Breast epithelium (tissue), 4 donors: ENCODE measurements at places on chromosomes 7 and 10. TPM values are rescaled to one million over a fixed set of nuclear protein-coding genes. Genes with fewer than 3 reads are reported as not detected.

Gene CAMK1D
- total RNA-seq: 5.2 TPM

Gene ANK3
- total RNA-seq: 57.4 TPM

Gene SYT15B
- total RNA-seq: 2.0 TPM

Gene PNLIPRP3
- total RNA-seq: 0.66 TPM

Gene VAX1
- not detected for total RNA-seq

Gene SPDYE16
- total RNA-seq: not detected

Gene UPK3B
- 5.9 TPM for total RNA-seq

DNA sequence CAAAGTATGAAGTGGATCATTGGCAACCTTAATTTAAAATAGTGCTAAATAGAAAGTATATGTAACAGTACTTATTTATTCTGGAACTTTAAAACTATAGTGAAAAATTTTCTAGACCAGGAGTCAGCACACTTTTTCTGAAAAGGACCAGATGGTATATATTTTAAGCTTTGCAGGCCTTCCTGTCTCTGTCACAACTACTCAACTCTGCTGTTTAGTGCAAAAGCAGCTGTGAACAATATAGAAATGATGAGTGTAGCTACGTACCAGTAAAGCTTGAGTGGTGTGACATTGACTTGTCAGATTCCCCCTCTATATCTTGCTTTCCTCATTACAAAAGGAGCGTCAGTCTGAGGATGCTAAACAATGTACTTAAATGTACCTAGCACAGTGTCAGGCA lies 88.1 kb upstream of the IGFBP3 start:
- DNase-seq: no peak

- no peak for DNase-seq
Measured at GRCh38 chr10:77189075-77189474, 448.5 kb downstream of the KCNMA1 start.

DNA sequence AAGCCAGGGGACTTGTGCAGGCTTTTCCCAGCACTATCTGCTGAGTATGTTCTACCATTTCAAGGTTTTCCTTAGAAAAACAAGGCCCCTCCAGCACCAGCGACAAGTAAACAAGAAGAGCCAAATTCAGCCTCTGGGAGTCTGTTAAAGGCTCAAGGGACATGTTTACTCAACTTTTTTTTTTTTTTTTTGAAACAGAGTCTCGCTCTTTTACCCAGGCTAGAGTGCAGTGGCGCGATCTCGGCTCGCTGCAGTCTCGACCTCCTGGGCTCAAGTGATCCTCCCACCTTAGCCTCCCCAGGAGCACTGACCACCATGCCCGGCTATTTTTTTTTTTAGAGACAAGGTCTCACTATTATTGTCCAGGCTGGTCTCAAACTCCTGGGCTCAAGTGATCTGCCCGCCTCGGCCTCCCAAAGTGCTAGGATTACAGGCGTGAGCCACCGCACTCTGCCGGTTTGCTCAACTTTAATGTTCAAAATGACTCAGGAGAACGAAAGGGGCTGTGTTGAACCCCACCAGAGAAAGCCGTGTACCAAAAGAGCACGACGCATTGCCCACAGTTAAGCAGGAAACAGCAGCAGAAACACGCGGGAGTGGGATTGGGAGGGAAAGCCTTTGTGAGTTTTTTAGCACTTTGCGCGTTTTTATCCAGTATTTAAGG lies 772 bp downstream of the PRDX3 start:
- no peak for DNase-seq

- no peak for DNase-seq
Measured at GRCh38 chr7:74405191-74405898, 48.4 kb upstream of the GTF2IRD1 start.

- no peak for DNase-seq
Measured at GRCh38 chr7:22074897-22075296, 129.2 kb upstream of the CDCA7L start.

- no peak for DNase-seq
Measured at GRCh38 chr7:3078514-3078913, 34.8 kb upstream of the CARD11 start.

GRCh38 chr10:5364890-5365338 lies at the start of gene UCN3:
UCN3 (plus strand) TSS chr10:5364966; CDS start chr10:5373721, 8,755 bp downstream.
- DNase-seq: no peak
